ENCODE measurements at places on chromosomes 13 and 19. TPM values are rescaled to one million over a fixed set of nuclear protein-coding genes. Genes with fewer than 3 reads are reported as not detected.

The ZNF486 gene
- 3.4 TPM for total RNA-seq

The MAU2 gene
- 26.7 TPM for total RNA-seq

The COL4A2 gene
- total RNA-seq = 358 TPM

The FPR2 gene
- not detected for total RNA-seq

The MYH14 gene
- total RNA-seq = not detected

The CGB2 gene
- total RNA-seq = not detected

The LRRC8E gene
- 5.5 TPM for total RNA-seq

The NPAS1 gene
- 0.13 TPM for total RNA-seq

The NUDT15 gene
- total RNA-seq = 11.2 TPM

The IL11 gene
- 1.1 TPM for total RNA-seq

The GFY gene
- not detected for total RNA-seq

The VSTM2B gene
- total RNA-seq = not detected

The KCNC3 gene
- total RNA-seq = under 0.01 TPM

The KLK2 gene
- total RNA-seq = not detected

The TBC1D17 gene
- 12.5 TPM for total RNA-seq

The ZNF431 gene
- 2.8 TPM for total RNA-seq

The NFIX gene
- total RNA-seq = 85.9 TPM

Measured in aortic smooth muscle cell (primary cell).